ENCODE measurements at places on chromosomes 1 and 21.

DNA sequence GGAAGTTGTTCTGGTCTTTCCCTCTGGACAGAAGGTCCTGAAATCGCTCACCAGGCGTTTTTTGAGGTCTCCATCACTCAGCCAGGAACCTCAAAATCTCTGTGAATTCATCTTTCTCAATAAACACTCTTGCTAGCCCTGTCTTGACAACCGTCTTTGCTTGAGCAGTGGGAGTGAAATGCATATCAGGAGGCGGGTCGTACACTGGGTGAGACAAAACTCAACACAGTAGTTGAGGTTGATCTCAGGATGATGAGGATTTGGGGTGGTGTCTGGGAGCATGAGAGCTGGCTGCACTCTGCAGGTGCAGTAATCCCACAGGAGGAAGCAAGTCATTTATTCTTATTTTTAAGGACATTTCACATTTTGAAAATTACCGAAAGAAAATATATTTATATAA lies 1.9 kb downstream of the GPR25 start:
- no peak for DNase-seq

GRCh38 chr21:32592929-32593502 lies 7.7 kb upstream of the TCP10L start:
- no peak for DNase-seq

DNA sequence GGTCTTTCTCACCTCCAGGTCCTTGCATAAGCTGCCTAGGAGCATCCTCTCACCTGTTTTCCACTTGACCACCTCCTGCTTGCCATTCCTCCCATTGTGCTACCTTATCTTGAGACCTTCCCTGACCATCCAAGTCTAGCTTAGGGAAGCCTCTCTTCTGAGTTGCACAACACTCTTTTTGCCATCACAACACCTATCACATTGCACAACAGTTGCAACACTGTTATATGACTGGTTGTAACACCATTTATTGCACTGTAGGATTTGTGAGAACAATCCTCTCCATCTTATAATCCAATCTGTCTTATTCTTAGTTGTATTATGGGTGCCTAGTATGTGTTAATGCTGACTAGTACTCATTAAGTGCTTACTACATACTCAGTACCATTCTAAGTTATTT lies 488.7 kb downstream of the OMA1 start:
- no peak for DNase-seq

DNA sequence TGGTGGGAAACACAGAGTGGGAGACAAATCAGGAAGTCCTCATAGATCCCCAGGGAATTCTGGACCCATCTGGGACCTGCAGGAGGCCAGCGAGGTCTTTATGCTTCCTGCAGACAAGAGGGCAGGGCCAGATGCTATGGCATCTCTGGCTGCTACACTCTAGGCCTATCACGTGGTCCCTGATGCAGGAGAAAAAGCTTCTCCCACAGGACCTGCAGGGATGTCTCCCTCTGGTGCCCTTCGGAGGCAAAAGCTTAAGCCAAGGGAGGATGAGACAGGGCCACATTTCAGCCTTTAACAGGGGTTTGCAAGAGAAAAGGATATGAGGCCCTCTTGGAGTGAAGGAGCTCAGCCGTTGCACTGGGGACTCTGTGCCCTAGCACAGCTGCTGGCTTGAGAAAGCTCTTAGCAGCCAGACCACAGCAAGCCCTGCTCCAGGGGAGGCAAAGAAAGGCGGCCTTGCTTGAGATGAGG lies 243.0 kb downstream of the C1orf94 start:
- no peak for DNase-seq

DNA sequence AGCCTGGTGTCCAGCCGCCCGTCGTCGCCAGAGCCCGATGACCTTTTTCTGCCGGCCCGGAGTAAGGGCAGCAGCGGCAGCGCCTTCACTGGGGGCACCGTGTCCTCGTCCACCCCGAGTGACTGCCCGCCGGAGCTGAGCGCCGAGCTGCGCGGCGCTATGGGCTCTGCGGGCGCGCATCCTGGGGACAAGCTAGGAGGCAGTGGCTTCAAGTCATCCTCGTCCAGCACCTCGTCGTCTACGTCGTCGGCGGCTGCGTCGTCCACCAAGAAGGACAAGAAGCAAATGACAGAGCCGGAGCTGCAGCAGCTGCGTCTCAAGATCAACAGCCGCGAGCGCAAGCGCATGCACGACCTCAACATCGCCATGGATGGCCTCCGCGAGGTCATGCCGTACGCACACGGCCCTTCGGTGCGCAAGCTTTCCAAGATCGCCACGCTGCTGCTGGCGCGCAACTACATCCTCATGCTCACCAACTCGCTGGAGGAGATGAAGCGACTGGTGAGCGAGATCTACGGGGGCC lies 1.2 kb downstream of the OLIG2 start:
- no peak for DNase-seq

DNA sequence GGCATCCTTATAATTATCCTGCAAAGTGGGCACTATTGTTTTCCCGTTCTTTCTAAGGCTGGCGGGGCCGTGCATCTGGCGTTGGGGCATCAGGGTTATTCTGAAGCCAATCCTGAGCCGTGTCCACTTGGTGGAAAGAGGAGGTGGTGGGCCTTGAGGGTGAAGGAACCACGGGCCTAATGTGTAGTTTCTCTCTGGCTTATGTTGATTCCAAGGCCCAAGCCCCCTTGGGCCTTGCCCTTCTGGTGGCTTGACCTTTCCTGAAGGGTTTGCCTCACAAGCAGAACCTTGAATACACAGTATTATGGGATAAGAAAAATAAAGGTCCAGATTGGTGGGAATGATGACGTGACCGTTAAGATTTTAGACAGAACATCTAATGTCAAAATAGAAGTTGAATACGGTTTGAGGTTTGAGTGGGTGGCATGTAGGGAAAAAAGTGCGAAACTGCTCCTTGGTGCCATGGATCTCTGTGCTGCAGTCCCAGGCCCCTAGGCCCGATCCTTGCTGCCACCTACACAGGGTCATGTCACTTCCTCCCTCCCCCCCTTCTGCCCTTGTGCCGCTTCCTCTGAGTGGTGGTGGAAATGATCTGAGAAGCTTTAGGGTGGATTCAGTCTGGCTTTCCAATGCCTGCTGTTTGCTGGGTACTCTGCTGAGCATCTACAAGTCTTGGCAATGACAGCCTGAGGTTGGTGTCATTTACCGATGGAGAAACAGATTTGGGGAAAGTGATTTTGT lies 90.5 kb downstream of the PRDM2 start:
- no peak for DNase-seq

DNA sequence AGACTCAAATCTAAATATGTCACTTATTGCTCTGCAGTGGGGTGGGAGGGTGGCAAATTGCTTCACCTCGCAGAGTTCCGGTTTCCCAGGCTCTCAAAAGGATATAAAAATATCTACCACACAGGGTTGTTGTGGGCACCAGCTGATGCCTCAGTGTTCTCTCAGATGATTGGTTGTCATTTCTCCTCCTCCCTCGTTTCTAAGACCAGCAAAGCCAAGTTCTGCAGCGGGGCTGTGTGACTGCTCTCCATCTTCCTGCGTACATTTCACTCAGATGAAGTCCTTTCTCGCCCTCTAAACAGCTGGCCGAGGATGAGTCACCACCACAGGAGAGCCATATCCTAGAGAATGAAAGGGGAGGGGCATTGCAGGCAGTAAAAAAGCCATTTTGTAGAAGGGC lies 35.0 kb upstream of the VWA5B1 start:
- DNase-seq = peak; percentile 23

GRCh38 chr1:219963432-219963831 lies 35.1 kb upstream of the SLC30A10 start:
- DNase-seq = no peak
